ENCODE measurements at places on chromosomes 16 and 17.

DNA sequence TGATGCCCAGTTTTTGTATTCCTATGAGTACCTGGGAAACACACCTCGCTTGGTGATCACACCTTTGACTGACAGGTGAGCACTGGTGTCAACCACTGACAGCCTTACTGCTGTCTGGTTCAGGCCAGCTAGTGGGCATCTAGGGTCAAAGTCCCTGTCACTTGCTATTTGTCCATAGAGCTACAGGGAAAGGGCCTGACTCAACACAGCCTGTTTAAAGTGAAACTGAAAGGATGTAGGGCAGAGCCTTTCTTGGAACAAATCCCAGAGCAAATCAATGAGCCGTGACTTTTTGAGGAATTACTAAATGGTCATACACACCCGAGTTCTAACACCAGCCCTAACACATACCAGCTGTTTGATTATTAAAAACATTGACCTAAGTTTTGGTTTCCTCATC, 106.8 kb downstream of the DNAH9 start:
- DNase-seq, result no peak

DNA sequence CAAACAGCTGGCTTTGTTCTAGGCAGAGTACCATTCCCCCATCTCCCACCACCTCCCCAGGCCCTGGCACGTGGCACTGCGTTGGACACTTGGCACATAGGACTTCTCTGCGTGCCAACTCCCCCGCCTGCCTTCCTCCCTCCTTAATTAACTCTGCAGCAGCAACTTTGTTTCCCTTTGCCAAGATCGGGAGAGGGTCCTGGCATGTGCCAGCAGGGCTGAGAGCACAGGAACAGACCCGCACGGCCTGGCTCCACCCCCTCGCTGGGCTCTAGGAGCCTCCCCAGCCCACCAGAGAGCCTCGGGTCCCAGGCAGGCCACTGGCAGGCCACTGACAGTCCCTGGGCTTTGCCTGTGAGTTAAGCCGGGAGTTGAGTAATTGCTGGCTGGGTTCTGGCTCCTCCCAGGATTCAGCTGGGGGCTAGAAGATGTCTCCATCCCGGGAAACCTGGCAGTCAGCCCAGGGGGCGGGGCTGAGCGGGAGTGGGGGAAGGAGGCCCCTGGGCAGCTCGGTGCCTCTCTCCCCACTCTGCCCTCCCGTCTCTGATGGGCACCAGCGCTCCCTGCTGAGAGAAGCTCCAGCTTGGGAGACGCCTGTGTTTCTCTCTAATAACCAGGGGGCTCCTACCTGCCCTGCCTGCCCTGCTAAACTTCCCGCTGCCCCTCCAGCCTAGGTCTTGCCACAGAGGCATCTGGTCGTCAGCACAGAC, 224.0 kb upstream of the TNRC6C start:
- no peak for DNase-seq

GRCh38 chr16:11389631-11390565, 44.6 kb downstream of the RMI2 start:
- DNase-seq, result no peak

DNA sequence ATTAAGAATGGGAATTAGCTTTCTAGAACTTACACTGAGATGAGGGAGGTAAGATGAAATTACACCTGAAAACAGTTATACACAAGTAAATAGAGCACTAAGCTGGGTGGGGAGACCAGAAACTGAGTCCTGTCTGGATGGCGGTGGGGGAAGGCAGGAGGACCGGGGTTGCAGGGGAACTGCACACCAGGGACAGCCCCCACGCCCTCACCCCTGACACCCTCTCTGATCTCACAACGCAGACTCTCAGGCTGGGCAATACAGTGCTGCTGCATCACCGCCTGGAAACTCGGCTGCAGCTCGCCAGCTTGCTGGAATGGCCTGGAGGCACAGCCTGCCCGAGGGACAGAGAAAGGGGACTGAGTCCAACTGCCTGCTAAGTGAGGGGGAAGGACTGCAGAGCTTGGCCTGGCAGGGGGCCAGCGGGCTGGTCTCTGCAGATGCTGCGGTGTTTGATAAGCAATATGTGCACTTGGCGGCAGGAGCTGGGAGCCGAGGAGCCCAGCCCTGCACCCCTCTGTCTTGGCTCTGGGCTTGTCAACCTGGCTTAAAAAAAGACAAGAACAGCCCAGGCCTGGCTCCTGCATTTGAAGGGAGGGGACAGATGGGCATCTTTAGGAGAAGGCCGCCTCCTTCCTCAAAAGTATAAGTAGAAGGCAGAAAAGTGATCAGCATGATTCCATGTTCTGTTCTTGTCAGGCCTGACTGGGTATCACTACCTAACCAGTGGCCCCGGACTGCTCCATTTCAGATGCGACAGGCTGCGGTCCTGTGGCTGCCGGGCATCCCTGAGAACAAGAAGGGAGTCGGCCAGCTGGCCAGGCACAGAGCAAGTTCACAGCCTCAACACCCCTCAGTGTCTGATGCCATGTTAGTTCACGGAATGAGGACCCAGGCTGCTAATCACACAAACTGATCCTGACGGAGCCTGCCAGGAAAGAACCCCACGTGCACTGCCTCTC, 30.2 kb downstream of the SPHK1 start:
- DNase-seq, result no peak

Measured in cortex of kidney (tissue), 1 donor.